Heart left ventricle (tissue), 16 donors: ENCODE measurements at places on chromosomes 4 and X. TPM values are rescaled to one million over a fixed set of nuclear protein-coding genes. Genes with fewer than 3 reads are reported as not detected.

Gene TMPRSS11B
- not detected for total RNA-seq

Gene FAAH2
- 1.6 TPM for total RNA-seq

Gene MGARP
- total RNA-seq, result 2.0 TPM

Gene TAF9B
- total RNA-seq, result 22.4 TPM

Gene NIPAL1
- total RNA-seq, result 0.31 TPM

Gene DACH2
- total RNA-seq, result not detected

Gene RPL36A
- total RNA-seq, result 47.8 TPM

Gene MSN
- total RNA-seq, result 151 TPM

Gene KIAA1210
- total RNA-seq, result not detected

Gene GLRA3
- total RNA-seq, result not detected

Gene ADH1C
- total RNA-seq, result 3.8 TPM

Gene ATP2B3
- total RNA-seq, result not detected

Gene AMBN
- not detected for total RNA-seq

Gene ANXA10
- total RNA-seq, result not detected

Gene UVSSA
- total RNA-seq, result 7.2 TPM

Gene MAGEA2
- not detected for total RNA-seq

Gene PABPC4L
- total RNA-seq, result 0.72 TPM

Gene PF4V1
- not detected for total RNA-seq

Gene JADE1
- total RNA-seq, result 18.1 TPM

Gene ALPK1
- total RNA-seq, result 5.3 TPM

Gene FRAS1
- 4.8 TPM for total RNA-seq

Gene ERVMER34-1
- 5.3 TPM for total RNA-seq

Gene PCDH7
- total RNA-seq, result 89.8 TPM
